ENCODE measurements at places on chromosomes 2 and 18.

- peak; percentile 44 for DNase-seq
Observed at GRCh38 chr18:73842795-73843394, 304.7 kb downstream of the FBXO15 start.

- DNase-seq, result peak; percentile 79
Observed at GRCh38 chr2:66574701-66575624, 140.0 kb downstream of the MEIS1 start.

DNA sequence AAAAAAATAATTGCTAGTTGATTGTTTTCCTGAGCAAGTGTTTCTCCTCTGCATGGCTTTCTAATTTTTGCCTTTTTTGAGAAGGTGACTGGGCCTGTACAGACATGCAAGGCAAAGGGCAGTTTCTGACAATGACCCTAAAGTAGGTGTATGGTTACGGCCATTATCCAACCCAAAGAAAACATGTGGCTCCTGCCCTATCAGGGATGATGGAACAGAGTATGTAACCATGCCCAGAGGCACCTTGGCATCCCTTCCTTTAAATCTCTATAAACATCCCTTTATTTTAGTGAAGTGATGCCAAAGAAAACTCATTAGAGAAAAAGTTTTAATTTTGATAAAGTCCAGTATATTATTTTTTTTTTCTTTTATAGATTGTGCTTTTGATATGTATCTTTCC is 217.5 kb downstream of the LPIN1 start:
- no peak for DNase-seq

- no peak for DNase-seq
Observed at GRCh38 chr2:203897544-203897943, 30.0 kb downstream of the CTLA4 start.

- DNase-seq, result no peak
Observed at GRCh38 chr18:21330122-21330701, 88.2 kb downstream of the GREB1L start.

- no peak for DNase-seq
Observed at GRCh38 chr2:28488083-28488830, 7.6 kb upstream of the PLB1 start.

DNA sequence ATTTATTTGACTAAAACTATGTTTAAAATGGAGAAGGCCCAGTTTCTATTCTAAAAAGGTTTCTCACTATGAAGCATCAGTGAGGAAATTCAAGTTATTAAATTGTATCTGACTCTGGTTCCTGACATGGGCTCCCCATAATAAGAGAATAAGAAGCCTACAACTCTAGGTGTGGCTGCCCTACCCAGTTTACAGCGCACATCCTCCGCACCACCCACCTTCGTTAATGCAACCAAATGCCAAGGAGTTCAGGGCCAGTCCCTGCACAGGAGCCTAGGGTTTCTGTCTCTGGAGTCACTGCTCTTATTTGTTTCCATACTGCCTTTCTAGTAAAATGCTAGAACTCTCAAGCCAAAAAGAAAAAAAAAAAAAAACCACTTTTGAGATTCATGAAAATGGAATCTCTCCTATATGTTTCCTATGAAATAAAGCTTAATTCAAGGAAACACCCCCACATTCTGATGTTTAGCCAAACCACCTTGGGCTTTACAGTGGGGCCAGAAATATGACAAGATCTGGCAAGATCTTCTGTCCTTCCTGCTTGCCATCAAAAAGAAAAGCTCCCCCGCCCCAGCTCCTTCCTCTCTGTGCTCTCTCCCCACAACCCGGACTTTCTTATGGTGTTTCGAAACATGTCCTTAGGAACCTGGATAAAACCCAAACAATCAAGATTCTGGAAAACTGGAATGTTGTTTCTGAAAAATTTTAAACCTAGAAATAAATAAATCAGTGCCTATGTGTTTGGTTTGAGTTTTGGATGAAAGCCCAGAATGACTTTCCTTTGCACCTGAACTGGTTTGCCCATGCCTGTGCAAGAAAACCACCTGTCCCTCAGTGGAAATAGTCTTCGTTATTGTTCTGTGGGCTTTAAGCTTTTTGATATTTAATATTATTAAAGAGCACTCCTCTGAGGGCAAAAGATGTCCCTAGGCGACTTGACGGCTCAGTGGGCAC is 136.7 kb downstream of the SP3 start:
- no peak for DNase-seq

- DNase-seq, result no peak
Observed at GRCh38 chr18:48693006-48693405, 154.2 kb downstream of the CTIF start.

DNA sequence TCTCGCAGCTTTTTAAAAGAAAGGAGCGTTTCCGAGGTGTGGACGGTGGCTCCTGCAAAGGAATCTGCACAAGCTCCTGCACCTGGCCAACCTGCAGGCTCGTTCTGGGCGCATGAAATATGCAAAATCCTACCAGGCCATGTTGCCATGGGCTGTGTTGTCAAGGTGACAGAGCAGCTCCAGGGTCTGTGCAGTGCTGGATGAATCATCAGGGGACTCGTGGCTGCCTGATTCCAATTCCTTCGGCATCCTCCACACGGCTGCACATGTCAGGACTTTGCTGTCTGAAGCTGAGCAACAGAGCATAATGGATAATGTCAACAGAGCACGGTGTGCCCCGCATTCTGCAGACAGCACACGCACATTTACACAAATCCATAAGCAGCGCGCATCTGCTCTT is 120.5 kb downstream of the EIPR1 start:
- peak; percentile 48 for DNase-seq

- no peak for DNase-seq
Observed at GRCh38 chr2:105873721-105874120, 129.0 kb downstream of the NCK2 start.

DNA sequence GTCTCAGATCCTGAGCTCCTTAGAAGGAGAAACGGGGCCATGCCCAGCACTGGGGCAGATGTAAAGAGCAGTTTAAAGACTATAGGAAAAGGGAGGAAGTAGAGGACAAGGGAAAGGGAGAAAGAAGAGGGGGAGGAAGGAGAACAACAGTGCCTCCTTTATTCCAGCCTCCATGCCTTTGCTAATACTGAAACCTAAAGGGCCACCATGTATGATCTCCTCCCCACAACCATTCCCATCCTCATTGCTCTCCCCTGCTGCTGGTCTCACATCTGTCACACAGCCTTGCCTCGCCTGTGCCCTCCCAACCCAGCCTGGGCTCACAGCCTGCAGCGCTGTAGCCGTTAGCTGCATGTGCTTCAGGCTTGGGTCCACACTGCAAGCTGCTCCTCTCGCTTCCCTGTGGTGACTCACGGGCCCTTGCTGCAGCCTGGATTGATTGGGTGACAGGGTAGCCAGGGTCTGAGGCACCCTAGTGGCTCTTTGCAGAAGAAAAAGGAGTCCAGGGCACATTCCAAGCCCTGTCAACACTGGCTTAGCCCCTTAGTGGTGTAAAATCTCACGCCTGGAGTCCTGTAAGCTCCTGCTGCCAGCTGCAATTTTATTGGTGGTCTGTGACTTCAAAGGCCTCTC is 281.9 kb downstream of the SRBD1 start:
- peak; percentile 37 for DNase-seq

GRCh38 chr2:230925879-230926765 is 1.1 kb upstream of the GPR55 start:
- DNase-seq, result peak; percentile 46

DNA sequence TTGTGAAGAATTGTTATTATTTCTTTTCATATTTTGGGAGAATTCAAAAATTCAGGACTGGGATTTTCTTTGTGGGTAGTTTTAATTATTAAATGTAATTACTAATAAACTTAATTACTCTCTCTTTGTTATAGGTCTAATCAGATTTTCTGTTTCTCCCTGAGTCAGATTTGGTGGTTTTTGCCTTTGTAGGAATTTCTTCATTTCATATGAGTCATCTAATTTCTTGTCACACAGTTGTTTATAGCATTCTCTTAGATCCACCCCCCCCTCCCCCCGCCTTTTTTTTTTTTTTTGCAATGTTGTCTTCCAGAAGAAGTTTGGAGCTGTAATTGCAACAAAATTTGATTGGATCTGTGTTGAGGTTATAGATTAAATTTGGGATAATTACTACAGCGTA is 26.0 kb upstream of the GALR1 start:
- no peak for DNase-seq

- no peak for DNase-seq
Observed at GRCh38 chr2:160293391-160294091, 93.5 kb upstream of the ITGB6 start.

- no peak for DNase-seq
Observed at GRCh38 chr18:79067611-79068010, 1.6 kb upstream of the ATP9B start.

- DNase-seq, result no peak
Observed at GRCh38 chr2:195164930-195165329, 492.1 kb upstream of the SLC39A10 start.

DNA sequence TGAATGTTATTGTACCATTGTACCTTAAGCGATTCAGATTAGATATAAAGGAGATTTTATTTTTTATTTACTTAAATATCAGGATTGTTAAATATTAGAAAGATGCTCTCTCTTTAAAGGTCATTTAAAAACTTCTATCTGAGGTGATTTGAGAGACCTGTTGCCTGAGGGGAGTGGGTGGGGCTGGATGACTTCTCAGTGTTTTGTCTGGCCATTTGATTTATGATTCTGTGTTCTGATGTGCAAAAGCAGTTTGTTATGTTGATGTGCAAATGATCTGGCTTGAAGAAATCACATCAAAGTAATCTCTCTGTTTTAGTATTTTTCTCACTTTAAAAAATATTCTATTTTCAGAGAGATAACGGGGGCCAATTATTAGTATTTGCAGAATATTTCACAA is 370.8 kb downstream of the NUP35 start:
- DNase-seq, result no peak

DNA sequence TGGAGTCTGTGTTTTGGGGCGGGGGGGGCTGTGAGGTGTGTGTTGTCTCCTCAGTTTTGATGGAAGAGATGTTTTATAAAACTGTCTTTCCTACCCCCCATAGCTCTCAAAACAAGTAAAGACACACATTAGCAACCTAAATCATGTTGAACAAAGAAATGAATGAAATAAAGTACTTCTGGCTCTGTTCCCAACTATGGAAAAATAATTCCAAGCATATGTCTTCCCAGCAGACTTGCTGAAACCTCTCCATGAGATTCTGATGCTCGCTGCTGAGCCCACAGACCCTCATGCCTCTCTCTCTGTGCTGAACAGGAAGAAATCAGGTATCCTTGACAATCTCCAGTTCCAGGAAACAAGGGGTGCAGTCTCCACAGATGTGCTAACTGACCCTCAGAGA is 226.7 kb upstream of the KLHL29 start:
- DNase-seq, result no peak

GRCh38 chr2:46936566-46936965 is 21.0 kb upstream of the MCFD2 start:
- no peak for DNase-seq

DNA sequence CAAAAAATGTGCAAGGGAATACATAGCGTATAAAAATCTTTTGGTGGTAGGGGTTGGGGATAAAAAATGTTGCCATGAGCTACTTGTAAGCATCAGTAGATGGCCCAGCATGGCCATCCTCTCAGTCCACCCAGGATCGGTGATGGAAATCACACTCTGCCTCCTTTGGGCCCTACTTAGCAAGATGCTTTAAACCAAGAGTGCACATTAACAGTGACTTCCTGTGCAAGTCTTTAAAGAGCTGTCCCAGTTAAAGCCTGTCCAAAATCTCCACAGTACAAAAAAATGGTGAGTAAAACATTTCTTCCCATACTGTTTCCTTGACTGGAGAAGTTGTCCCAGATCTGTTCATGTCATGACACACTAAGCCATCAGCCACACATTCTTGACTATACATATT is 18.0 kb downstream of the ANKRD44 start:
- no peak for DNase-seq

DNA sequence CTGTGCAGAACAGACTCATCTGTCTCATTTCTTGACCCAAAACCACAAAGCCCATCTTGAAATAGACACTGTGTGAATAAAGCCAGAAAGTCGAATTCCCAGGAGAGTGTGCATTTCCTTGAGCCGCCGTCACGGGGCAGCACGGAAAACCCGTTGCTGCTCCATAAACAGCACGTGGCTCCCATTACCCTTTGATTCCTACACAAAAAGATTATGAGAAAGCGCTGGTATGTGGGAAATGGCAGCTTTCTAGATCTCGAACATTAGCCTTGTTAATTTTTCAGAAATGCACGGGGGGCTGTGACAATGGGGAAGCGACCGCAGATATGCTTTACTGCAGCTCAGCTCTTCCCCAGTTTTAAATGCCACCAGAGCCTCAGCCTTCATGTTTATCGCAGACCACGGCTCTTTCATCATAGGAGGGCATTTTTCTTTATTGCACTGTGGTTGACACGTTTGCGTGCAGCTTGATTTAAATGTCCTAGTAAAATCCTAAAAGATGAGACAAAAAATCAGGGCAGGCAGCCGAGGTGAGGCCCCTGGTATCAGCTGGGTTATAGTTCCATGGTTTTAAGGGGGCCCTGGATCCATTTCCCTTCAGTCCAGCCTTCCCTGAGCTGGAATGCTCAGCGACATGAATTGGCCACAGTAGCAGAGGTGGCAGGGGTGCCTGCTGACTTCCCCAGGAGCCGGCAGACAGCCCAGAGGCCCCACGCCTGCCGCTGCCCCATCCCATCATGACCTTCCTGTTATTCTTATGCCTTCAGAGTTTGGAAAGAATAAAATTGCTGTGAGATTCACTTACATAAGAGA is 249.3 kb downstream of the NDUFA10 start:
- no peak for DNase-seq

DNA sequence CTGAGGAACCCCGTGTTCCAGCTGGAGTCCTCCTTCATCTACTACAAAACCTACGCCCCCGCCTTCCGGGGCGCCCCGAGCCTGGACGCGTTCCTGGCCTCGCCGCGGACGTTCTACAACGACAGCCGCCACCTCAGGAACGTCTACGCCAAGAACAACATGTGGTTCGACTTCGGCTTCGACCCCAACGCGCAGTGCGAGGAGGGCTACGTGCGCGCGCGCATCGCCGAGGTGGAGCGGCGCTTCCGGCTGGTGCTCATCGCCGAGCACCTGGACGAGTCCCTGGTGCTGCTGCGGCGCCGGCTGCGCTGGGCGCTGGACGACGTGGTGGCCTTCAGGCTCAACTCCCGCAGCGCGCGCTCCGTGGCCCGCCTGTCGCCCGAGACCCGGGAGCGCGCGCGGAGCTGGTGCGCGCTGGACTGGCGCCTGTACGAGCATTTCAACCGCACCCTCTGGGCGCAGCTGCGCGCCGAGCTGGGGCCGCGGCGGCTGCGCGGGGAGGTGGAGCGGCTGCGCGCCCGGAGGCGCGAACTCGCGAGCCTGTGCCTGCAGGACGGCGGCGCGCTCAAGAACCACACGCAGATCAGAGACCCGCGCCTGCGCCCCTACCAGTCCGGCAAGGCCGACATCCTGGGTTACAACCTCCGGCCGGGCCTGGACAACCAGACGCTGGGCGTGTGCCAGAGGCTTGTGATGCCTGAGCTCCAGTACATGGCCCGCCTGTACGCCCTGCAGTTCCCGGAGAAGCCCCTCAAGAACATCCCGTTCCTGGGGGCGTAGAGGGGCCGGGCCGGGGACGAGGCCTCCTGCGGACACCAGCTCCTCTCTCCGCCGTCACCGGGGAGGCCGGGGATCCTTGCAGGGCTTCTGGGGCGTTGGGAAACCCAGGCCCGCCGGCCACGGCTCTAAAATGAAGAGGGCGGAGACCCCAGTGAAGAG is 5.3 kb upstream of the NEU4 start:
- peak; percentile 51 for DNase-seq

GRCh38 chr2:124353656-124354055 is 328.6 kb downstream of the CNTNAP5 start:
- DNase-seq, result no peak

All from H9 (cell line).